Right lung (tissue), 10 donors: ENCODE measurements at places on chromosomes 12 and 14. TPM values are rescaled to one million over a fixed set of nuclear protein-coding genes. Genes with fewer than 3 reads are reported as not detected.

Gene PDE3A
- polyA plus RNA-seq: 4.5 TPM

Gene TULP3
- 35.9 TPM for polyA plus RNA-seq

Gene ACOT6
- 0.18 TPM for polyA plus RNA-seq

Gene GPRC5A
- polyA plus RNA-seq: 8.8 TPM

Gene C12orf42
- not detected for polyA plus RNA-seq

Gene TSPAN19
- 2.9 TPM for polyA plus RNA-seq

Gene TAS2R19
- 2.5 TPM for polyA plus RNA-seq

Gene NUDT14
- 22.8 TPM for polyA plus RNA-seq

Gene ACOT4
- 0.60 TPM for polyA plus RNA-seq

Gene NABP2
- polyA plus RNA-seq: 24.6 TPM

Gene A2M
- polyA plus RNA-seq: 2,366 TPM

Gene EFS
- polyA plus RNA-seq: 49.9 TPM

Gene SERPINA3
- 1.5 TPM for polyA plus RNA-seq

Gene RASSF8
- polyA plus RNA-seq: 33.5 TPM

Gene KLRC2
- 0.42 TPM for polyA plus RNA-seq

Gene CPNE6
- not detected for polyA plus RNA-seq

Gene PRH2
- 0.63 TPM for polyA plus RNA-seq

Gene GDF3
- 0.12 TPM for polyA plus RNA-seq

Gene YAF2
- polyA plus RNA-seq: 18.5 TPM

Gene NKX2-1
- polyA plus RNA-seq: 121 TPM

Gene LBHD2
- not detected for polyA plus RNA-seq

Gene OR6C75
- 0.08 TPM for polyA plus RNA-seq

Gene PLCZ1
- polyA plus RNA-seq: 2.3 TPM

Gene OVCH1
- polyA plus RNA-seq: not detected

Gene RIN3
- 11.3 TPM for polyA plus RNA-seq

Gene RD3L
- 0.25 TPM for polyA plus RNA-seq

Gene NFYB
- polyA plus RNA-seq: 60.8 TPM

Gene FOXN4
- polyA plus RNA-seq: 1.1 TPM

Gene ANO4
- polyA plus RNA-seq: 5.7 TPM

Gene CLEC6A
- polyA plus RNA-seq: not detected

Gene SERPINA12
- not detected for polyA plus RNA-seq

Gene PIP4K2C
- 19.7 TPM for polyA plus RNA-seq

Gene MGP
- polyA plus RNA-seq: 101 TPM

Gene UBR7
- polyA plus RNA-seq: 33.4 TPM

Gene LRP1
- polyA plus RNA-seq: 151 TPM

Gene KRT72
- 0.38 TPM for polyA plus RNA-seq

Gene DCN
- polyA plus RNA-seq: 2,108 TPM

Gene CLEC9A
- polyA plus RNA-seq: 2.0 TPM

Gene PARPBP
- 19.2 TPM for polyA plus RNA-seq

Gene IPO8
- polyA plus RNA-seq: 54.9 TPM

Gene FZD10
- polyA plus RNA-seq: 0.97 TPM

Gene AKAP3
- polyA plus RNA-seq: 1.4 TPM

Gene HOXC13
- not detected for polyA plus RNA-seq

Gene SLC5A8
- not detected for polyA plus RNA-seq

Gene KLRB1
- 2.5 TPM for polyA plus RNA-seq

Gene SLC38A6
- polyA plus RNA-seq: 37.6 TPM
